Retina (tissue), 1 donor: ENCODE measurements at places on chromosomes 2 and 18.

GRCh38 chr18:49616618-49617328, 54.9 kb downstream of the LIPG start:
- DNase-seq = no peak

DNA sequence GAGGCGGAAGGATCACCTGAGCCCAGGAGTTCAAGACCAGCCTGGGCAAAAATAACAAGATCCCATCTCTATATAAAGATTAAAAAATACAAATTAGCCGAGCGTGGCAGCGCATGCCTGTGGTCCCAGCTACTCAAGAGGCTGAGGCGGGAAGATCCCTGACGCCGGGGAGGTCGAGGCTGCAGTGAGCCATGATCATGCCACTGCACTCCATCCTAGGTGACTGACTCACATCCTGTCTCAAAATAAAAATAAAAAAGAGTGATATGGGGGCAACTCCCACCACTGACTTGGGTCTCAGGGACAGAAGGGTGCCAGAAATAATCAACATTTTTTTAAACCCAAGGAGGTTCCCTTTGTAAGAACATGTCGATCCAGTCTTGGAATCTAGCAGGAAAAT, 37.6 kb downstream of the ZNF516 start:
- DNase-seq = no peak

GRCh38 chr2:233705911-233706506, 6.7 kb upstream of the UGT1A5 start:
- no peak for DNase-seq

GRCh38 chr2:50551018-50551726, 480.8 kb downstream of the NRXN1 start:
- DNase-seq = no peak

DNA sequence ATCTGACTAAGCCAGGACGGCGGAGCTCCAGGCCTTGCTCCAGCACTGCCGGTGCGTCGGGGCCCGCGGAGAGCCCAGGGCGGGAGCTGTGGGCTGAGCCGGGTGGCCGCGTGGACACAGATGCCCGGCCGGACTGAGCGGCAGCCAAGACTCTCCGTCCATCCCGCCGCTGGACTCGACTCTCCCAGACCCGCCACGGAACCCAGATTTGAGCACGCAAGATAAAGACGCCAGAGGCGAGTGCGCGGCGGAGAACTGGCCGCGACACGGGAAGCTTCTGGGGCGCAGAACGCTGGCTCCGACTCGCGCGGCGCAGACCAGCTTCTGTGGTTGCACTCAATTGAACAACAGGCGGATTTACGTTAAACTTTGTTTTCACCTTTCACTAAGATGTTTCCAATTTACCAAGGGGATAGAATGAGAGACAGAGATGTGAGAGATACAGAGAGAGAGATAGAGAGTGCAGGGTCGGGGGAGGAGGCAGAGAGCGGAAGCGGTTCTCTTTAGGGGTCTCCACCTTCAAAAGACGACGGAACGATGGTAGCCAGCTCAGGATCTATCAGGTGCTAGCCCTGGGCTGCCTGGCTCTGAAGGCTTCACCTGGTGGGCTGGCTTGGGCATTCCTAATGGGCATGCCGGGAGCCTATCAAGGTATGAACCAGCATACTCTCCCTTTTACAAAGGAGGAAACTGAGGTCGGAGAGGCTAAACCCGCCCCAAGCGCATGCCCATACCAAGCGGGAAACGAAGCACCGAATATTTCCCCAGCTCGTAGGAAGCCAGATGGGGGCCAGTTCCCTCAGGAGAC, 10.4 kb upstream of the EN1 start:
- peak; percentile 61 for DNase-seq

DNA sequence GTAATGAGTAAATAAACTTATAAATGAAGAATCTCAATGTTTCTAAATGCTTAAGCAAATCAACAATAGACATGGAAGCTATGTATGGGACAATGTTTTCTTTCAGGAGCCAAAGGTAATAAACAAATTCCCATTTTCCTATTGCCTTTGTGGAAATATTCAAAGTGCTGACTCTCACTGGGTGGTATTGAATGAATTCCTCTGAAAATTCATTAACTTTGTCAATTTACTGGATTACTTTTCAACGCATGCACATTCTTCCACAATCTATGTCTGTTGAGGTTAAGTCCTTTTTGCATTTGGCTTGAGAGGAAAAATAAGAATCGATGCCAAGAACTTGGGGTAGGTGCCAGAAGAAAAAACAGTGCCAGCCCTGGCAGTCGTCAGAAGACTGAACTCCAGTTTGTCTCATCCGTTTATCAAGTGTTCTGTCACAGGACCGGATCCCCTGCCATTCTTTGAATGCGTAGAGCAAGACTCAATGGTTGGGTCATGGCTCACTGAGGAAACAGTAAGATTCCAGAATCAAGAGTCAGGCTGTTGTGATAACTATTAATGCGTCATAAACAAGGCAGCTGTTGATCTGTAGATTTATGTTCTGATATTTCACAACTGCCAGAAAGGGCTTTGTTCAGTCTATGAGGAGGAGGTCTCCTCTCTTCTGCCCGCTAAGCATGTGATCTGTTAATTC, 133.3 kb downstream of the GFPT1 start:
- DNase-seq = no peak
